ENCODE measurements at places on chromosomes 13 and 19.

GRCh38 chr13:28582892-28583240 is 76.1 kb upstream of the POMP start:
- DNase-seq: no peak

- no peak for DNase-seq
These were observed 18.8 kb upstream of the WASF3 start for GRCh38 chr13:26538363-26539317.

DNA sequence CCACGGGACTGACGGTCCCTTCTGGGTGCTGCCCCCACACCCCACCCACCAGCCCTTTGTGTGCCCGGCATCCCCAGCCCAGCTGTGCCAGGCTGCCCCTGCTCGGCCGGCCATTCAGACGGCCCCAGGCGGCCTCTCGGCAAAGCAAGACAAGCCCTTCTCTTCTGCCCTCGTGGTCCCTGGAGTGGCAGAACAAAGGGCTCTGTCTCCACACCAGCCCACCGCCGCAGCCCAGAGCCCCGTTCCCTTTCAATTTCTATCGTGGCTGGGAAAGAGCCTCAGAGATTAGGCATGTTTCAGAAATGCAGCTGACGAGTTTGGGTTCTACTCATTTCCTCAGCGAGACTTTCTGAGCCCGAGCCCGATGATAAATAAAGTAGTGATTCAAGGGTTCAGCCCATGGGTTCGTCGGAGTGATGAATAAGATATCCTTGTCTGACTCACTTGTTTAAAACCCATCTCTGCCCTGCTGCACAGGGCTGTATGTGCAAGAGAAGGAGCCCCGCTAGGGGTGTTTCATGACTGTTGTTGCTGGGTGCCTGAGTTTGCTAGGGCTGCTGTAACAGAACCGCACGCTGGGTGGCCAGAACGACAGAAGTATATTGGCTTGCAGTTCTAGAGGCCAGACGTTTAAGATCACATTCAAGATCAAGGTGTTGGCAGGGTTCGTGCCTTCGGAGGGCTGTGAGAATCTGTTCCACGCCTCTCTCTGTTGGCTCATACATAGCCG is 4.3 kb downstream of the MYO9B start:
- DNase-seq: peak; percentile 22

- DNase-seq: no peak
These were observed 5.3 kb downstream of the SHD start for GRCh38 chr19:4284176-4284958.

DNA sequence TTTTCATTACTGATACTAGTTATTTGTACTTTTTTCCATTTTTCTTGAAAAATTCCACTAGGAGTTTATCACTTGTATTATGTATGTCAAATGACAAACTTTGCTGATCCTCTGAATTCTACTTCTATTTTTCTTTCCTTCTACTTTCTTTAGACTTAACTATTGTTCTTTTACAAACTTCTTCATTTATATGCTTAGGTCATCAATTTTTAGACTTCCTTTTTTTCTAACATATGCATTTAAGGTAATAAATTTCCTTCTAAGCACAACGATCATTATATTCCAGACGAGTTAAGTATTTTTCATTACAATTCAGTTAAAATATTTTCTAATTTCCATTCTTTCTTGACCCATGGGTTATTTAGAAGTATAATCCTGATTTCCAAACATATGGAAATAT is 240.8 kb downstream of the NHLRC3 start:
- no peak for DNase-seq

DNA sequence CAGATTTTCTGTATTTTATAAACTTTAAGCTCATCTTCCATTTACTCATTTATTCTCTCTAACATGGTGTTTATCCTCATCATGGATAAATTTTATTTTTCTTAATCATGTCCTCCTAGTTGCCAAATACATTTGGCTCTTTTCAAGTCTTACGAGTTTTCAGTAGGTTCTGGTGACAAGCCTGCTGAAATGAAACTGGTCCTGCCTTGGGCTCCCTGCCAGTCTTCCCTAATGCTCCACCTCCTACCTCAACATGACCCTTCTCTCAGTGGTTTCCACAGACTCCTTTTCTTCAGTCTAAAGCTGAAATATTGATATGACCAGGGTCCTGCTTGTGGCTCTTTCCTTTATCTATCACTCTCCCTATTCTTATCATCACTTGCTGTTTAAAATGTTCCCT is 81.2 kb downstream of the TRPC4 start:
- DNase-seq: no peak

Measured in stimulated activated CD8-positive, alpha-beta memory T cell treated with anti-CD3 and anti-CD28 coated beads, Interleukin-2, amount 100 ng/mL, for 1 hour (primary cell).